ENCODE measurements at places on chromosomes 6 and 20.

DNA sequence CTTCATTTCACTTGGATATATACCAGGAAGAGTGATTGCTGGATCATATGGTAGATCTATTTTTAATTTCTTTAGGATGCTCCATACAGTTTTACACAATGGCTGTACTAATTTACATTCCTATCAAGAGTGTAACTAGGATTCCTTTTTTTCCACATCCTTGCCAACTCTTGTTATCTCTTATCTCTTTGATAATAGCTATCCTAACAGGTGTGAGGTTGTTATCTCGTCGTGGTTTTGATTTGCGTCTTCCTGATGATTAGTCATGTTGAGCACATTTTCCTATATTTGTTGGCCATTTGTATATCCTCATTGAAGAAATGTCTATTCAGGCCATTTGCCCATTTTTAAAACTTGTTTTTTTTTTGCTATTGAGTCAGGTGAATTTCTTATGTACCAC is 552.4 kb downstream of the RFPL4B start:
- DNase-seq: no peak

DNA sequence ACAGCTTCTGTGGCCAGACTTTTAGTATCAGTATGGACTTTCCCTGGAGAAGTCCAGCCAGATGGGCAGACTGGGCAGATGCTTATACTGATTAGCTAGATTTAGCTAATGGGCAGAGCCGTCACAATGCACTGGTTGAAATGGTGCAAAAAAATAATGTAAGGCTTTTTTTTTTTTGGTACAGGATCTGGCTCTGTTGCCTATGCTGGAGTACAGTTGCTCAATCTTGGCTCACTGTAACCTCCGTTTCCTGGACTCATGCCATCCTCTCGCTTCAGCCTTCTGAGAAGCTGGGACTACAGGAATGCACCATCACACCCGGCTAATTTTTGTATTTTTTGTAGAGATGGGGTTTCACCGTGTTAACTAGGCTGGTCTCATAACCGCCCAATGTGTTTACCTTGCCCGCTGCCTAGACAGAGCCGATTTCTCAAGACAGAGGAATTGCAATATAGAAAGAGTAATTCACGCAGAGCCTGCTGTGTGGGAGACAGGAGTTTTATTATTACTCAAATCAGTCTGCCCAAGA is 16.4 kb upstream of the KIFC1 start:
- peak; percentile 32 for DNase-seq

DNA sequence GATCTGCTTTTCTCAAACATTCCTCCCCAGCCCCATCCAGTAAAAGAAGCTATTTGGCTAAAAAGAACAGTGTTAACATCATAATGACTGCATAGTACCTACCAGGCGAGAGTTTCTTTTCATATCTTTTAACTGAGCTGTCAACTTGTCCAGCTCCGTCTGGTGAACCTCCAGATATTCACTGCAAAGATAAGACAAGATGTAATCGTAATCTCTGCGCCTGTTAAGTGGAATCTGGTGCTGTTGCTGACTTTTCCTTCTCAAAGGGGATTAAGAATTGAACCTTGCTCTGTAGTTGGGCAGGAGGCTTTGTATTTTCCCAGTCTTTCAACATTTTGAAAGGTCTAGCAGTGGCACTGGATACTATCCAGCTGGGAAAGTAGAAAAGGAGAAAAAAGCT is 63.0 kb downstream of the RIPOR2 start:
- DNase-seq: no peak

DNA sequence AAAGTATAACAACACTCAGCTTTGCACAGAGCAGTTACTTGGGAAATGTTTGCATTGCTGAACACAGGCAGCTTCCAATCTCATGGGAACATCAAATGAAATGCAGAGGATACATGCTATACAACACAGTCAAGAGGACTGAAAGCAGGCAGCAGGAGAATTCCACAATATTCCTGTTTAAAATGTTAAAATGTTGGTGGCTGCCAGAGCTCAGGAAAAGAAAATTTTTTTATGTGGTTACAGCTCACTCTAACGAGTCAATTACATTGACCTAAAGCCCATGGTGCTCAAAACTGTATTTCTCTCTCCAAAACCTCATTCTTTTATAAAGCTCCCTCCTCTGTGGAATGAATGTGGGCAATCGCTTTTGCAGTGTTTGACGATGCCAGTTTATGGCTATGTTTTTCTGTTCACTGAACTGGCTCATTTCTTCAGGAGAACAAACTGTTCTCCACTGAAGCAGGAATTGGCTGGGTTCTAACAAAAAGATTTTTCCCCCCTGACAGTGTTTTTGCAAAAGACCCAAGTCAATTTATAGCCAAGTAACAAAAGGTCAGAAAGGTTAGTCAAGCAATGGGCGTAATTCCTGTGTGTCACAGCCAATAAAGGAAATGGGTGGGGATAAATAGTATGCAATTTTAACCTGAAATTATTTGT is 69.0 kb downstream of the ZHX3 start:
- DNase-seq: no peak

DNA sequence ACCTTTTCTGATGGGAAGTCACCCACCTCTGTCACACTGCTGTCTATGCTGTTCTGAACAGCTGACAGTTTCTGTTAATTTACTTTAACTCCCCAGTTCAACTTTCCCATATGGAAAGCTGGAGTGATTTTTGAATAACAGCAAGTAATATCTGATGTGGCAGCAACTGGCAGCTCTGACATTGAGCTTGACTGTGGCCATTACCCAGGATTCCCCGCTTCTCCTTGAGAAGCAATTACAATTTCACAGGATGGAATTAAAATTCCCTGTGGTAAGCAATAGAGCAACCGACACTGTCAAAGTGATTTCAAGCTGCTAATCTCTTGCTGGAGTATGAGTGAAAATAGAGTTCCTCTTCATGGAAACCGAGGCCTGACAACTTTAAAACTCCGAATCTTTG is 348.1 kb upstream of the SOX4 start:
- no peak for DNase-seq

- no peak for DNase-seq
Measured at GRCh38 chr6:5909721-5910120, 97.0 kb downstream of the NRN1 start.

DNA sequence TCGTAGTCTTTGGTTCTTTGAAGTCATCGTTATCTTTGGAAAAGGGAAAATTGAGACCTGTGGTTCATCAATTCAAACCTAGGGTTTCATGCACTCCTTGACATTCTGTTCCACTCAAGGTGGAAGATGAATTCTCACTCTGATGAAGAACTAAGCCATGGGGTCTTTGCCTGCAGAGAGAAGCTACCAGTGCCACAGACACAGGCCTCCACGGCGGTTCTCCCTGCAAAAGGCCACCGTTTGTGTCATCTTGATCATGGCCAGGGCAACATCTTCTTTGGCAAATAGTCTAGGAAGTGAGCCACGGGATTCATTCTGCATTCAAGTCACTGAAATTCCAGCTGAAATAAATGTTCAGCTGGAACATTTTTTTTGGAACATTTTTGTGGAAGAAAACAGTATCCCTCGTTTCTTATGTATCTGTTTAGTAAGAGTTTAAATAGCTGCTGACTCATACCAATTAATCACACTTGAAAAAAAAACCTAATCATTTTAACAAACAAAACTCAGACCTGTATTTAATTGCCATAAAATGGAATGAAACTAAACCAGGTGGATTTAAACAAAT is 206.0 kb upstream of the FOXQ1 start:
- no peak for DNase-seq

- no peak for DNase-seq
Measured at GRCh38 chr20:40931410-40932044, 97.1 kb upstream of the TOP1 start.

DNA sequence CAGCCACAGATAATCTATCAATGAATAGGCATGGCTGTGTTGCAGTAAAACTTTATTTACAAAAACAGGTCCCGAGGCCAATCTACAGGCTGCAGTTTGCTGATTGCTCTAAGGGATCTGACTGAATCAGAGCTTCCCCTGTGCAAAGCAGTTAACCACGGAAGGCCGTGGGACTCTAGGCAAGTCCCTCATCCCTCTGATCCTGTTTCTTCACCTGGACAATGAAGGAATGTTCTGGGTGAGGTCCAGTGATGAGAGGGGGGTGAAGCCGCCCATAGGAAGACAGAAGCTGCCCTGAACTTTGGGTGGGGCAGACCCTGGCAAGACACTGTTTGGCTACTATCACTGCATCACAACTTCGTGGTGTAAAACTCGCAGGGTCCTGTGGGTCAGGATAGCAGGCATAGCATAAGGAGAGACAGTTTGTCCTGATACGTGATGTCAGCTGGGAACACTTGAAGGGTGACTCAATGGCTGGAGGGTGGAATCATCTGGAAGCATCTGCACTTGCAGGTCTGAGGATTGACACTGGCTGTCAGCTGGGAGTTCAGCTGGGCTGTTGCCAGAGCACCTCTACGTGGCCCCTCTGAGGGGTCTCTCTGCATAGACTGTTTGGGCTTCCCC is 33.3 kb upstream of the TGM2 start:
- DNase-seq: no peak

- no peak for DNase-seq
Measured at GRCh38 chr20:24892931-24893330, 56.1 kb upstream of the CST7 start.

Measured in NCI-H460 (cell line).